HAP-1 (cell line): ENCODE measurements at places on chromosomes 16 and 17.

DNA sequence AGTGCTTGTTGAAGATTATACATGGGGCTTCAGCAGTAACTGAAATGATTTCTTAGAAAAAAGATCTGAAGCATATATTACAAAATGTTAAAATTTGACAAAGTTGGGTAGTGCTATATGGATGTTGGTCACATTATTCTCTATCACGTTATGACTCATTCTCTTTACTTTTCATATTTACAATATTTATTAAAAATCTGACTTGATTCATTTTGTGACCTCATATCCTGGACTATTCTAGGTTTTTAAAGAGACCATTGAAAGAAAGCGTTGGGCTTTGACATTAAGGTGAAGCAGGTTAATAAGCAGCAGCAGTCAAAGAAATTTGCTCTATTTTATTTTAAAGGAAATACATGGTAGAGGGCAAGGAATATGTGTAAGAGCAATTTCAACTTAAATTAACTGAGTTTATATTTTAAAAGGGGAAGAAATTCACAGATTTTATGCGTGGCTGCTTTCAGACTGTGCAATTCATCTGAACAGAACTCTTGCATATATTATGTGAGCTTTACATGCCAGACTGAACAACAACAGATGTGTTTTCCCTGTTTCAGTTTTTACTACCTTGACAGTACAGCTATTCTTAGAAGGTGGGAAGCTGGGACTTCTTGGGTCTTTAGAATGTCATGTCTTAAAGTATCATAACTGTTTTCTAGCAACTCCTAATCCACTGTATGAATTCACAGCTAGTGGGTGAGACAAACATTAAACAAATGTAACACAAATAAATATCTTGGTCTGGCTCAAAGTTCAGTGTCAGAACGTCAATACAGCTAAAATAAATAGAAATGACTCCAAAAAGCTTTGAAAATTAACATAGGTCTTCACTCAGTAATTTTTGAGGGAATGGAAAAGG is 10.4 kb upstream of the FAM20A start:
- no peak for DNase-seq

DNA sequence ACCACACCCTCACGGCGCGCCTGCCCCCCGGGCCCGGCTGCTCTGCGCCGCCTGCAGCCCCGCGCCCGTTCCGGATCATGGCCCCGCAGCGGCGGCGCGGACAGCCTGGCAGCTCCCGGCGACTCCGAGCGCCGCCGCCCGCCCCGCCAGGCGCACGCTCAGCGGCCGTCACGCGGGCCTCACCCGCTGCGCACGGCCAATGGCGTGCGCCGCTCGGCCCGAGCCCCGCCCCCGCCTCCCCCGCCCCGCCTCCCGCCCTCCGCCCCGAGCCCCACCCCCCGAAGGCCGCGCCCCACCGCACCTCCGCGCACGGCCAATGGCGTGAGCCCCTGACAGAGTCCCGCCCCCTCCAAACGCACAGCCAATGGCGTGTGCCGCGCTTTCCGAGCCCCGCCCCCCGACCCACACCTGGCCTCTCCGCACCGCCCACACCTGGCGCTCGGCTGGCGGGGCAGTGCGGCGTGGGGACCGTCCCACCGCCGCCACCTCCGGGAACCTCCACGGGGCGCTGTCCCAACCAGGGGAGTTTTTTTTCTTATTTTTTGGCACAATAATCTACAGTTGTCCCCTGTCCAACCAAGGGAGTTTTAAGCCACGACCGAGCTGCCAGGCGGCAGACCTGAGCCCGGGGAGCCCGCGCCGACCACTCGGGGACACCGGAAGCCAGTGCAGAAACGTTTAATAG is at the start of gene PCYT2:
TSS of gene PCYT2 (minus strand) at position 123 of the 685 bp plus-strand sequence. CDS start at position 79, 44 bp downstream.
- DNase-seq: peak; percentile 95

- no peak for DNase-seq
These were observed 75.4 kb upstream of the SDK2 start for GRCh38 chr17:73719588-73720071.

DNA sequence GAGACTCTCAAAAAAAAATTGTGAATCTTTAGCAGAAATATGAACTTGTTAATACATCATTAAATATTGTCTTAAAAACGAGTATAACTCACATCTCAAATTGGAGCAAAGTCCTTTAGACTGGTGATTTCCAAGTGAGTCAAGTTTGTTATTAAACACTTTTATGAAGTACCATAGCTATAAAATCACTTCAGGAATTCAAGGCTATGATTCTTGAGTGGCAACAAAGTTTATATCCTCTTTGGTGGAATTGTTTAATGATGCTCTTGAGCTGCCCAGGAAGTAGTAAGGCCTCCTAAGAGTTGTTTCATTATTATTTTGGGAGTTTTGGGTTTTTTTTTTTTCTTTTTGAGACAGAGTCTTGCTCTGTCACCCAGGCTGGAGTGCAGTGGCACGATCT is 16.7 kb upstream of the BLMH start:
- no peak for DNase-seq

- DNase-seq: no peak
These were observed 200.9 kb downstream of the CNTNAP4 start for GRCh38 chr16:76478105-76478504.

- DNase-seq: no peak
These were observed 5.6 kb downstream of the VAC14 start for GRCh38 chr16:70795296-70795912.

GRCh38 chr16:81548876-81549546 is 104.4 kb downstream of the CMIP start:
- DNase-seq: no peak

GRCh38 chr17:75895370-75896155 is 1.2 kb downstream of the TRIM65 start:
- DNase-seq: no peak

GRCh38 chr17:69950701-69951418 is 124.2 kb upstream of the KCNJ16 start:
- DNase-seq: no peak

DNA sequence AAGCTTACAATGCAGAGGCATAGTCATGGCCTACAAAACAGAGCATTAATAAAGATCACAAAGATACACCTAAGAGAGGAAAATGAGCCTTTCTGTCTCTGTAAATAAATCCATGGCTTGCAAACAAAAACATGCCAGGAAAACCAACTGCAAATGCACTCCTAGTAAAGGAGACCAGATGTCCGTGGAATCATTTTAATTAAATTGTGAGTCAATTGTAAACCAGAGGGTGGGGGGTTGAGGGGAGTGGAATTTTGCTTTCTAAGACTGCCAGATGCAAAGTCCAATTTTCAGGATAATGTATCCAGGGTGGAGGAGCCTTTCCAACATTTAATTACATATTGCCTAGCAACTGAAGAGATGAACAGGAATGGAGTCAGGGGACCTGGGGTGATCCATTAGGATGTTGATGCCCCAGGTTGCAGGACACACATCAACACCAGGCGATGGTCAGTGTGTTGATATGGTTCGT is 390.3 kb upstream of the CCL2 start:
- DNase-seq: no peak

DNA sequence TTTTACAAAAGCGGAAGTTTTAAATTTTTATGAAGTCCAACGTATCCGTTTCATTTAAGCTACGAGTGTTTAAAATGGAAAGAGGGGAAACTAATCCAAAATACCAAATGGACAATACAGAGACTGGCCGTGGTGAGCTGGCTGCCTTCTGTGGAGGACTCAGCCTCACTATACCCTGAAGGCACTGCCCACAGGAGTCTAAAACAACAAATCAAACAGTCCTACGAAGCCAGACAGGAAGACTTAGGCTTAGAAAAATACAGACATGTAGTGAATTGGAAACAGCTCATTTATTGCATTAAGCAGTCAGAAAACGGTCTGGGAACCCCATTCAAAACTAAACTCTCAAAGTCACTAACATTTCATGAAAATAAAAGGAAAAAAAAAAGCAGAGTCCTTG is 75.1 kb downstream of the CYTH1 start:
- DNase-seq: no peak

DNA sequence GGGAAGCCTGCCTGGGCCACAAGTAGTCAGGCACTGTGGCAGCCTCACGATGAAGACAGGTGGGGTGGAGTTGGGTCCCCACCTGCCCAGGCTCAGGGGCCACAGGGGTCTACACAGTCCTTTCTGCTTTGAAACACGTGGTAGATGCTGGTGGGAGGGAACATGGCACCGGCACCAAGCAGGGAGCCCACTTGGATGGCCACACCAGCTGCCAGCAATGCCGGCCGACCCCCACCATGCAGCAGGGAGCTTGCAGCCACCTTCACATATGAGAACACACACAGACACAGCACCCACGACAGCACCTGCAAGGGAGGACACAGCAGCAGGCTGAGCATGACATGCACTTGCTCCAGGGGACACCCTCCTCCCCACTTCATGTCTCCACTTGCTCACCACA is 2.4 kb downstream of the SLC52A1 start:
- no peak for DNase-seq

DNA sequence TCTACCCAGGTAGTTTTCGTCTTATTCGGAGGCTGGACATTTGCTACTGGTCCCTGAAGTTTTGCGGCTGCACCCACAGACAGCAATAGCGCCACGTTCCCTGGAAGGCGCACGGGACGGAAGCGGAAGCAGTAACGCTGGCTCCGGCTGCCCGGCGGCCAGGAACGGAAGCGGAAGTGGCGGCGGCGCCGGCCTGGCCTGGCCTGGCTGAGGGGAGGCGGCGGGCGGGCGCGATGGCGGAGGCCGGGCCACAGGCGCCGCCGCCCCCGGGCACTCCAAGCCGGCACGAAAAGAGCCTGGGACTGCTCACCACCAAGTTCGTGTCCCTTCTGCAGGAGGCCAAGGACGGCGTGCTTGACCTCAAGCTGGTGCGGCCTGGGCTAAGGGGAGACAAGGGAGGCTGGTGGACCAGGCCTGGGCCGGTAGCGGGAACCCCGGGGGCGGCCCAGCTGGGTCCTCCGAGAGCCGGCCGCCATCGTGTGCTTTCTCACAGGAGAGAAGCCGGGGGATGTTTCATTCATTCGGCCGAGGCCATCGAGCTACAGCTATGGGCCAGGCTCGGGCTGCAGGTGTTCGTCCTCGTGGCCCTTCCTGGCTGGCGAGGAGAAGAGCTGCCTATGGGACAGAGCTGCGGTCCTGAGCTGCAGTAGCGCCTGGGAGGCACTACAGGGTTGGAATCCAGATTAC is at the start of gene E2F4:
TSS of gene E2F4 (plus strand) at position 161 of the 687 bp plus-strand sequence. CDS start at position 234, 73 bp downstream.
- peak; percentile 93 for DNase-seq

DNA sequence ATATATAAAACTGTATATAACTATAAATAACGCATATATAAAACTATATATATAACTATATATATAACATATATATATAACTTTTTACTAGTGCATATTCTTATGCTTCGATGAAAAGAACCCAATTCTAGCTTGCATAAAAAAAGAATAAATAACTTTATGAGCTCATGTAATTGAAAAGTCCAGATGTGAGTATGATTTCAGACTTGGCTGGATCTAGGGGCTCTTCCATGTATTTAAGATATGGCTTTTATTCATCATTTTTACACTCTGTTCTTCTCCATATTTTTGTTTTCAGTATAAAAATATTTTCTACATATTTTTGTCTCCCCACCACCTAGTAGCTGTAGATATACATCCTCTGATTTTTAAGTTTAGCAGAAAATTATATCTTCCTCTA is 417.5 kb downstream of the CDH11 start:
- DNase-seq: no peak

DNA sequence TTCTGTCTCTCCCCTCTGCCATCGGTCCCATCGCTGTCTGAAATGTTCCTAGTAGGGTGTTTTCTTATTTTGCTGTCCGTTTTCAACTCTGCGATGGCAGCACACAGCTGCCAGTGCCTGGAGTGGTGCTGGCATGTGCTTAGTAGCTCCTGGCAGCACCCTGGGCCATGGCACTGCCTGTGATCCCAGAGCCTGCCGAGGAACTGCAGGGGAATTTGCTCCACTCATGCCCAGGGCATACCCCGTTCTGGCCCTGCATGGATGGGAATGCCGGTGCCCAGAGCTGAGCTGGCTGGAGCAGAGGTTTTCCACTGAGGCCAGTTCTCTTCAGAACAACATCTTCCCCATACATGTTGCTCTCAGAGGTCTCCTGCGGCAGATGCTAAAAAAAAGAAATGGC is 43.1 kb downstream of the GPT2 start:
- DNase-seq: no peak

- DNase-seq: no peak
These were observed 28.4 kb downstream of the SLC25A10 start for GRCh38 chr17:81740395-81740961.

DNA sequence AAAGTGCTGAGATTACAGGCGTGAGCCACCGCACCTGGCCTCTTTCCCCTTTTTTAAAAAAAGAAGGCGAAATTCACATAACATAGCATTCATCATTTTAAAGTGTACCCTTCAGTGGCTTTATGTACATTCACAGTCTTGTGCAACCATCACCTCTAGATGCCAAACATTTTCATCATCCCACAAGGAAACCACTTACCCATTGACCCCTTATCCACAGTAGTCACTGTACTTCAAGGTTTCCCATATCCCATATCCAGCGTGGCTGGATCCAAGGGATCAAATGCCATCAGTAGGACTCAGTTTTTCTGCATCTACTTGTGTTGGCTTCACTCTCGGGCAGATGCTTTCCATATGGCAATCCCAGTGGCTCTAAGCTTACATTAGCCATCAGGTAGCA is 50.3 kb downstream of the BMERB1 start:
- no peak for DNase-seq

GRCh38 chr17:11305524-11305923 is 64.5 kb downstream of the SHISA6 start:
- no peak for DNase-seq

GRCh38 chr17:51685287-51685909 is 425.1 kb downstream of the UTP18 start:
- no peak for DNase-seq

GRCh38 chr17:44210342-44211192 is 8.9 kb downstream of the UBTF start:
- DNase-seq: peak; percentile 88

DNA sequence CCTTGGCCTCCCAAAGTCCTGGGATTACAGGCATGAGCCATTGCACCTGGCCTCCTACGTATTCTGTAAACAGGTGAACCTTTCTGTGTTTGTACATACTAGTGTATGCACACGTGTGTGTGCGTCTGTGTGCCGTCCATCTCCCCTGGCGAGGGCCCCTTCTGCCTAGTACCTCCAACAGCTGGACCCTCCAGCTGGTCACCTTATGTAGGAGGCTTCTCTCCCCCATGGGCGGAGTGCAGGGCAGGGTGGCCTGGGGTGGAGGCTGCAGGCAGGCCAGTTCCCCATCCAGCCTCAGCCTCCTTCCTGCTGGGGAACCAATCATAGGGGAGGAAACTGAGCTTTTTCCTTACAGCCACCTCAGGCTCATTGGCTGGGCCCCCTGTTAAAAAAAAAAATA is 24.4 kb upstream of the DOC2B start:
- DNase-seq: no peak

DNA sequence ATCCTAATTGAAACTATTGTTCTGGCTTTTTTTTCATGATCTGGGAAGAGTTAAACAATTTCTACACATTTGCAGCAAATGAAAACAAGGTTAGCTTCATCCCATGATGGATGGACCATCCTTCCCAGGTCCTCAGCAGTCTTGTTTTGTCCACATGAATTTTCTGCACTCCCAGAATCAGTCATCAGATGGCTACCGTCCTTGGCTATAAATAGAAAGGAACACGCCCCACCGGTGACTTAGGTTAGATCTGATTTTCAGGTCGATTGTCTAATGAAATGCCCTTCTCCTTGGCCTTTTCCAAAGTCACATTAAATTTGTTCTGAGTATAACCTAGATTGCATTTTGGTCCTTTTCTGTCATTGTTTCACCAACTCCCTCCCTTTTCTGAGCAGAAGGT is 41.4 kb upstream of the NOL11 start:
- no peak for DNase-seq

- peak; percentile 67 for DNase-seq
These were observed 32.9 kb downstream of the TRARG1 start for GRCh38 chr17:1312261-1312870.

- DNase-seq: no peak
These were observed 478.3 kb upstream of the CDH5 start for GRCh38 chr16:65888201-65888600.

- no peak for DNase-seq
These were observed 42.9 kb upstream of the MON1B start for GRCh38 chr16:77148121-77148520.
